ENCODE measurements at places on chromosomes 7 and 10. TPM values are rescaled to one million over a fixed set of nuclear protein-coding genes. Genes with fewer than 3 reads are reported as not detected.

The LIPK gene
- total RNA-seq: not detected

The KEL gene
- 0.37 TPM for total RNA-seq

The LEP gene
- not detected for total RNA-seq

The OR2A12 gene
- total RNA-seq: not detected

The PGAM2 gene
- total RNA-seq: 1.2 TPM

DNA sequence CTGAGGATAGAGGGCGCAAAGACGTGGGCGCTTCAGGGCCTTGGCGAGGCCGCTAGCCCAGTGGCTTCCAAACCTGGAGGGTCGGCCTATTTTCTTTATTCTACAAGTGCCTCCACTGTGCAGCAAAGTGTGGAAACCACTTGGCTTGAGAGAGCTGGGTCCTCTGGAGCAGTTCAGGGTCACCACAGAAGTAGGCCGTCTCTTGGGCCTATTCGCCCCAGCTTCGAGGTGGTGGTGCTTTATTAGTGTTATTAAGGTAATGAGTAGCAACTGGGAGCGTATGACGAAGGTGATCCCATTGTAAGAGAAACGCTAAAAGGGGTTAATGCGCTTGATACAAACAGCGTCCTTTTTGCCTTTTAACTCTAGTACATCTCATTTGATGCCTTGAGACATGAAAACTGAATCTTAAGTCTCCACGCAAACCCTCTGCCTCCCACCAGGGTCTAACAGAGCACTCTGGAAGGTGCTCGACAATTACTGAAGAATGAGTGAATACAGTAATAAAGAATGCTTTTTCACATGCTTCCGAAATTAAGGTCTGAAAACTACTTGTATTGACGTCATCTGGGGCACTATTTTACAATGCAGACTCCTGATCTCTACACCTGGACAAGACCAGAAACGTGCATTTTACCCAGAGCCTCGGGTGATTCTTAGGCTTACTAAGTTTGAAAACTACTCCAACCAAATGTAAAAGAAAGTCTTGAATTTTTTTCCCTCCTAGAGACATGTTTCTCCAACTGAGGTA is 647 bp upstream of the GSAP start:
- no peak for DNase-seq

GRCh38 chr7:15515252-15515651 is 46.6 kb downstream of the AGMO start:
- DNase-seq: no peak

GRCh38 chr10:35986756-35987502 is 344.8 kb upstream of the FZD8 start:
- DNase-seq: no peak

DNA sequence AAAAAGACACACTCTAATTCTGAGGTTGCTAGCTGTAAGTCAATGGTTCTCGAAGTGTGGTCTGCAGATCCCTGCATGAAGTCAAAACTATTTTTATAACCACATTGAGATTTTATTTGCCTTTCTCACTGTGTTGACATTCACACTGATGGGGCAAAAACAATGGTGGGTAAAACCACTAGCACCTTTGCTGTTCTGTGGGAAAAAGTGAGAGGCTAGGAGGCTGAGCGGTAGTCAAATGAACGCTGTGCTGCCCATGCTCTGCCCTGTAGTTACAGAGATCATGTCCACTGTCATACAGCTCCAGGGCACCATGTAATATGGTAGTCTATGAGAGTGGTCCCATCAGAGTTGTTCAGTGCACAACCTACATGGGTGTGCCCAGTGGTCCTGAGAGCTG is 21.6 kb upstream of the PDCD4 start:
- no peak for DNase-seq

GRCh38 chr7:80082213-80082612 is 52.4 kb upstream of the GNAI1 start:
- DNase-seq: no peak

DNA sequence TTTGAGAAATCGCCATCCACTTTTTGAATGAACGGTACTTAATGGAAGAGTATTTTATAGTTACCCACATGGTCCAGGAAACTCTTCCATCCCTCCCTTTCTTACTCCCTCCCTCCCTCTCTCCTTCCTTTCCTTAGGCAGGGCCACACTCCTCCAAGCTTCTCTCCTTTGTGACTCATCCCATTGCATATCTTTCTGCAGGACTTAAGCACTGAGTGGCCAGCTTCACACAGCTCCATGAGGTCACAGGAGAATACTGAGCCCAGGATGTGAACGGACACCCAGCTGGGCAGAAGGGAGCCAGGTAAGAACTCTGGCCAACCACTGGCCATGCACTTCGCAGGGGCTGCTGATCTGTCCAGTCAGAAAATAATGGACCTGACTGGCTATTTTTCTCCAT is 189.7 kb upstream of the ADCY1 start:
- DNase-seq: no peak

Data from activated B cell treated with CpG ODN at 0.5 μM for 24 hours (primary cell).